ENCODE measurements at places on chromosomes 16 and 17.

DNA sequence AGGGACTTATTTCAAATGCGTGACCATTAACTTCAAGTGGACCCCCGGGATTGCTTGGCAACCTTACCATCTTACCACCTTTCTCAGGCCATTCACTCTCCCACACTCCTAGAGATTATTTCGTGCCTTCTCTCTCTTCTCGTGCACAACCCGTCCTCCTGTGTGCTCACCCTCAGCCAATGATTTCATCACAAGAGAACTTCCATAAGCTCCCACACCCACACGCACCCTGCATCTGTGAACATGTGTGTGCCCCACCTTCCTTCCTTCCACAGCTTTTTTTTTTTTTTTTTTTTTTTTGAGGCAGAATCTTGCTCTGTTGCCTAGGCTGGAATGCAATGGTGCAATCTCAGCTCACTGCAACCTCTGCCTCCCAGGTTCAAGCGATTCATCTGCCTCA lies 27.4 kb upstream of the CDH3 start:
- no peak for DNase-seq

- DNase-seq: no peak
Measured at GRCh38 chr16:49250689-49251088, 30.9 kb downstream of the CBLN1 start.

GRCh38 chr17:29885031-29885640 lies 44.9 kb downstream of the SSH2 start:
- DNase-seq: no peak

DNA sequence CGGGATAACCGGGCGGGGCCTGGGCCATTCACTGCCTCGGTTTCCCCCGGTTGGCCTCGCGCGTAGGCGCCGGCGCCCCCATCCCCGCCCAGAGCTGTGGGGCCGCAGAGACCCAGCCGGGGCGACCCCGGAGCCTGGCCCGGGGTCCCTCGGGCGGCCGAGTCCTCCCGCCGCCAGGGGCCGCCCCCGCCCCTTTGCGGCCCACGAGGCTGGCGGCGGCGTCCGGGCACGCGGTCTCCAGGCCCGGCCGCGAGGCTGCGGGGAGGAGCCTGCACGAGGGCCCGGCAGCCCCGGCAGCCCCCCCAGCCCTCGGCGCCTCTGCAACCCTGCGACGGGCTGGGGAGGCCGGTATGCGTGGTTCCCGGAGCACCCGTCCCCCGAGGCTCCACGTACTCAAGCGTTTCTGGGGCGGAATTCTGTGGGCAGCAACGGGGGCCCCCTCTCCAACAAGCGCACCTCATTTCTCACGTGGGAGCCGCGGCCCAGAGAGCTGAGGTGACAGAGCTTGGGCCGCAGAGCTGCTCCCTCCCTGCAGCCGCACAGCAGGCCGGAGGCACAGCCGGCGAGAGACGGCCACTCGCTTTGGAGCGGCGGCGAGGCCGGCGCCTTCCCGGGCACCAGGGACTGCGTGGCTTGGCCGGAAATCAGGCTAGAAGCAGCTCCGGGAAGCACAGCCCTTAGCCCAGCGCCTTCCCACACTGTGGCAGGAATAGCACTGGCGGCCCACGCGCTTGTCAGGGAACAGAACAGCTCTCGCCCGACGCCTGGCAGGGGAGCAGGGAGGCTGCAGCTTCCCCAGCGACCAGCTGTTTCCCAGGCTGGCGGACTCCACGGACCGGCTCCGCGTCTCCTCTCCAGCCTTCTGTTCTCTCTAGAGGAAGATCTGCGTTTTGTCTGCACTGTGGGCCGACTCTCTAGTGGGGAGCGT lies 867 bp upstream of the LIMD2 start:
- peak; percentile 66 for DNase-seq

GRCh38 chr17:44804302-44805089 lies 25.6 kb downstream of the GJC1 start:
- no peak for DNase-seq

GRCh38 chr17:46949291-46950174 lies 26.6 kb downstream of the GOSR2 start:
- no peak for DNase-seq

Data from CD4-positive, alpha-beta T cell treated with Interleukin-12 subunit alpha and Interleukin-12 subunit beta, for 1 hour (primary cell).